ENCODE measurements at places on chromosomes 12 and 14.
A peak's percentile ranks its signal among the peaks of the same experiment; 100 is the strongest.

- DNase-seq = no peak
Observed at GRCh38 chr12:79360286-79360685, 330.5 kb downstream of the PAWR start.

GRCh38 chr14:21043387-21043973, 1.3 kb downstream of the RNASE7 start:
- DNase-seq = no peak

- DNase-seq = no peak
Observed at GRCh38 chr12:96056646-96057455, 21.5 kb upstream of the LTA4H start.

DNA sequence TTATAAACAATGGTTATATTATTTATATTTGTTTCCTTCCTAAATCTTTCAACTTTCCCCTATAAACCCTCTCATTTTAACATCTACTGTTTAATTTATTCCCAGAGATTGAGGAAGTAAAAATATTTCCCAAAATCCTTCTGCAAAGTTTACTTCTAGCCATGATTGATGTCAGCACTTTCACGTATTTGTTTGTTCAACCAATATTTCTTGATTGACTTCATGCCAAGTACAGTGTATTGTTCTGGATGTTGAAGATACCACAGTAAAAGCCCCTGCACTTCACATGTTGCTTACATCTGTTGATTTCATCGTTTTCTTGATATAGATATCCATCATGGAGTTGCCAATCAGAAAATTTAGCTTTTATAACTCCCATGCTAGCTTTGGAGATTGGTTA, 81.8 kb downstream of the TTLL5 start:
- DNase-seq = no peak

DNA sequence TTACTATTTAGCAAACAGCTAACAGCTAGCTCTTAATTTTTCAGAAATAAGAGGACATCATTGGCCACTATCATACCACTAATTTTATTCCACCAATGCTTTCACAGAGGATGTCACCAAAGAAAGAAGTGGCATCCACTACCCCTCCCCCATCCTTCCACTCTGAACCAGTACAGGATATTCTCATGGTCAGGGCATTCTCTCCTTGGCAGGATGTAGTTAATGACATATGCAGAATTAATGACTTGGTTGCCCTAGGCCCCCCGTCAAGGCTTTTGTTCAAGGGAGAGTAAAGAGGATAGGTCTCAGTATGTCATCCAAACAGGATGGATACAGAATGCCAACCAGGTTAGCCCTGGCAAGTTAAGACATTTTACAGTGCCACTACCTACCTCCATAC, 18.9 kb upstream of the NUP107 start:
- no peak for DNase-seq

- DNase-seq = no peak
Observed at GRCh38 chr14:104345621-104346462, 207.5 kb downstream of the KIF26A start.

DNA sequence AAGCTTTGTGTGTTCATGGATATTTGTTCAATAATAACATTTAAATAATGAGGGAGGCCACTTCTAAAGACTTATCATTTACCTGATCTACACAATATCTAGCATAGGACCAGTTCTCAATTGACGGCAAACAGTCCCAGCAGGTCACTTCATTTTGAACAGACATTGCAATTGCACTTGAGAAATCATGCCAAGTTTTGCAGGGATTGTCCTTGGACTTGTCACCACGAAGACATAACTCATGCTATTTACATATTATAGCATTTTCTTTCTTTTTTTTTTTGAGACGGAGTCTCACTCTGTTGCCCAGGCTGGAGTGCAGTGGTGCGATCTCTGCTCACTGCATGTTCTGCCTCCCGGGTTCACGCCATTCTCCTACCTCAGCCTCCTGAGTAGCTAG, 34.5 kb upstream of the BICD1 start:
- DNase-seq = no peak

DNA sequence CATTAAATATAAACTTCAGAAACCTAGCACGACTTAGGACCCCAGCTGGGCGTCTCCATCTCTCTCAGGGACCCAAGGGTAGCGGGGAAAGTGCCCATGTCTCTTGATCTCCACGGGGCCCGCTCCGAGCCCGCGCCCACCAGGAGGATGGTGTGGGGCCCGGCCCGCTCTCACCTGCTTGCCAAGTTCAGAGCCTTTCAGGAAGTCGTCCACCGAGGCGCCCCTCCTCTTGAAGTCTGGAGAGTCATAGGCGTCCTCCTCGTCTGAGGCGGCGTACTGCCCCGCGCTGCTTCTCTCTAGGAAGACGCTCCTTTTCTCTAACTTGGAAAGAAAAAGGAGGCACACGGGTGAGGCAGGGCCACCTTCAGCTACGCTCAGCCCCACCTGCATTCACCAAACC, 96.9 kb downstream of the PIWIL1 start:
- no peak for DNase-seq

DNA sequence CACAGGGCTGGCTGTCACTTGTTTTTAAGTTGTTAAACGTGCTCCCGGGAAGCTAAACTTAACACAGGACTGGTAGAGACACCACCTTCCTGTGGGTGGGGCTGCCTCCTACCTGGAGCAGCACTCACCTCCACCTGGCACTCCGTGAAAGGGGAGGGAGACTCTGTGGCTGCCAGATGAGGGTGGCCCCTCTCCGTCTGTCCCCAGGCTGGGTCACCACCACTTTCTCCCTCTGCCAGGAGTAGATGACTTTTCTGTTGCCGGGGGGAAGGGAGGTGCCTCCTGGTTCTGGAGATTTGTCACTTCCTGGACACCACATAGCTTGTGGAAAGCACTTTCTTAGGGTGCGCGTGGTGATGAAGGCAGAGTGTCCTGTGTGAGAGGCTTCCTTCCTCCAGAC, 81.3 kb downstream of the WDR20 start:
- no peak for DNase-seq

GRCh38 chr12:62434494-62435302, 31.9 kb upstream of the MON2 start:
- DNase-seq = no peak

- no peak for DNase-seq
Observed at GRCh38 chr12:96416033-96416799, 16.0 kb upstream of the CDK17 start.

- peak; percentile 88 for DNase-seq
Observed at GRCh38 chr12:89353188-89353822, 1.0 kb upstream of the DUSP6 start.

DNA sequence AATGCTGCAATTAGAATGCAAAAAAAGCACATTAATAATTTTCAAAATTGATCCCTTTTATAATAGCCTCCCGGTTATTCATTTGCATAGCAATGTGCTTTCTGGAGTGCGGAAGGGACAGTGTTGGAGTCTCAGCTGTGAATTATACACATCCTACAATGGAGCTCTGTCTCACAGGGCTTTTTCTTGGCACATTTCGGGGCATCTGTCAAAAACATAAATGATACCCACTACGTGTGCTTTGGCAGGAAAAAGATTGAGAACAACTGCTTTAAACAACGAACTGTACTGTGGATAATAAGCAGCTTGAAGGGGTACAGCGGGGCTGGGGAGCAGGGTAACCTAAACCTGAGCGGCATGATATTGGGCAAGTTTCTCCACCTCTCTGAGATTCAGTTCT, 123.1 kb downstream of the PAH start:
- DNase-seq = no peak

GRCh38 chr14:58641509-58641908, 3.7 kb downstream of the DACT1 start:
- DNase-seq = no peak

DNA sequence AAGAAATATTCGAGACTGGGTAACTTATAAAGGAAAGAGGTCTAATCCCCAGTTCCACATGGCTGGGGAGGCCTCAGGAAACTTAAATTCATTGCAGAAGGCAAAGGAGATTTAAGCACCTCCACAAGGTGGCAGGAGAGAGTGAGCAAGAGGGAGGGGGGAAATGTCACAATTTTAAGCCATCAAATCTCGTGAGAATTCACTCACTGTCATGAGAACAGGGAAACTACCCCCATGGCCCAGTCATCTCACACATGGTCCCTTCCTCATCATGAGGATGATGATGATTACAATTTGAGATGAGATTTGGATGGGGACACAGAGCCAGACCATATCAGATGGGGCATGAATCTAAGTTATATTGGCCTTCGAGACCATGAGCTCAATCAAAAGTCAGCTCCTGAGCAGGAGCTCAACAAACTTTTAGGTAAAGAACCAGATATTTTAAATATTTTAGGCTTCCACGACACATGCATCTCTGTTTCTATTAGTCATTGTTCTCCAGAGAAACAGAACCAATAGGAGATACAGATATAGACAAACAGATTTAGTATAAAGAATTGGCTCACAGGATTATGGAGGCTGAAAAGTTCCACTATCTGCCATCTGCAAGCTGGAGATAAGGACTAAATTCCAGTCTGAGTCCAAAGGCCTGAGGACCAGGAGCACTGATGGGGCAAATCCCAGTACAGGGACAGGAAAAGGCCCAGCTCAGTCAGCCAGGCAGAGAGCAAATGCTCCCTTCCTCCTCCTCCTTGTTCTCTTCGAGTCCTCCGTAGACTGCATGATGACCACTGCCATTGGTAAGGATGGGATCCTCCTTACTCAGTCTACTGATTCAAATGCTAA, 24.9 kb downstream of the DGLUCY start:
- no peak for DNase-seq

GRCh38 chr12:124506145-124506831, 61.1 kb downstream of the NCOR2 start:
- DNase-seq = no peak

DNA sequence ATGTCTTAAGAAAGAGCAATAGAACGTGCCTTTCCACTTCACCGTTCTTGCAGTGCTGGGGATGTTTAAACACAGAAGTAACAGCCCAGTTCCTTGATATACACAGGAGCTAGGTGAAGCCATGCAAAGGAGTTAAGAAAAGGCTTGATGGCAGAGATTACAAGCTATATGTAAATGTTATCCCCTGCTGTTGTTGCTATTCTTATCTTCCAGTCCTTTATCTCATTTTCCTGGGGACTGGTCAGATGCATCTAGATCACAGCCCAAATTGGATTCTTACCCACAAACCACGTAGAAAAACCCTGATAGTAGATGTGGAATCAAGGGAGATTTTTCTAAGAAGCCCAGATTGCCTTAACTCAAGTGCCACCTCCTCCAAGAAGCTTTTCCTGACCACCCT, 5.5 kb downstream of the ASCL1 start:
- no peak for DNase-seq

- DNase-seq = no peak
Observed at GRCh38 chr12:113287146-113287898, 47.6 kb downstream of the SLC8B1 start.

DNA sequence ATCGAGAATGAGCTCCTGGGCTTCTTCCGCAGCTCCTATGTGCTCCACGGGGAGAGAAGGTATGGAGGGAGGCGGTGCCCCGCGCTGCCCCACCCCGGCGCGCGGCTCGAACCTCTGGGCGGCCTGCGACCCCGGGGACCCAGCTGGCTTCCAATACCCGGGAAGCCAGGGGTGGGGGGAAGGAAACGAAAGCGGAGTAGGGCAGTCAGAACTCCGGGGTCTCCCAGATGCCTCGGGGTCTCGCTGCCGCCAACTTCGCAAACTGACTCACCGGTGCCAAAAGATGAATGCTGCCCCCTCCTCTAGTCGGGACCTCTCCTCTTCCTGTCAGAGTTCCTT, 1.3 kb downstream of the TRHDE start:
- DNase-seq = no peak

- no peak for DNase-seq
Observed at GRCh38 chr14:47778631-47779030, 103.2 kb upstream of the MDGA2 start.

GRCh38 chr14:62118461-62118860, 356.2 kb downstream of the SNAPC1 start:
- DNase-seq = no peak

- DNase-seq = no peak
Observed at GRCh38 chr14:35268946-35269345, 23.2 kb upstream of the PSMA6 start.

GRCh38 chr12:68422956-68423574, 90.9 kb upstream of the MDM1 start:
- DNase-seq = no peak

- no peak for DNase-seq
Observed at GRCh38 chr14:34128665-34129064, 177.8 kb upstream of the EGLN3 start.

- peak; percentile 26 for DNase-seq
Observed at GRCh38 chr14:90168425-90169105, 87.8 kb upstream of the PSMC1 start.

- DNase-seq = no peak
Observed at GRCh38 chr14:71070169-71070568, 162.9 kb downstream of the PCNX1 start.

DNA sequence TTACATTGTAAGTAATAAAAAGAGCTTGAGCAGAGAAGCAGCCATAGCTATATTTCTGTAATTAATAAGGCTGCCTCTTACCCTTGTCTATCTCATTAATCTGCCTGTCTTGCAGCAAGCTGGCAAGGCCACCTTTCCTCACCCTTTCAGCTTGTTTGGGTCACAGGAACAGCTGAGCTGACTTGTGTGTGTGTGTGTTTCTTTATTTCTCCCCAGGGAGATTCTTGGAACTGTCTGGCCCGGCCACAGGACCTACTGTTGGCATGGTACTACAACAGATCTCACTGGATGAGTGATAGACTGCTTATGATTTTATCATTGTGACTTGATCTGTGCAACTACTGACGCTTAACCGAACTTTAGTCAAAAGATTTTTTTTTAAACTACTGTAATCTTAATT, 213.7 kb downstream of the SLC2A13 start:
- no peak for DNase-seq

DNA sequence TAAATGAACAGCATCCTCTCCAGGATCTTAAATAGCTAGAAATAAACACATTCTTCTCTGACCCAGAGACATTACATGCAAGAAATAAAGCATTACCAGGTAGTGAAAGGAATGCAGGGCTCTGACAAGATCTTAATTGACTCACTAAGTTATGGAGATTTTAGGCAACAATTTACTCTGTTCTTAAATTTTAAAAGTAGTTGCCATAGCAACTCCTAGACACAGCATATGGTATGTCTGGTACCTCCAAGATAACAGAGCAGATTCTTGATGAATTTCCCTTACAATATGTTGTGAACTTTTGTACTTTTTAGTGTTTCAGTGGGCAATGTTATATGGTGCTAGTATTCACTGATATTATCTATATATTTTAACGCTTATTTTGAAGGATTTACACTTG, 76.7 kb upstream of the G2E3 start:
- no peak for DNase-seq

Data from AG08396 (cell line).